ENCODE measurements at places on chromosomes 12 and 14. TPM values are rescaled to one million over a fixed set of nuclear protein-coding genes. Genes with fewer than 3 reads are reported as not detected.

Gene SERPINA3
- polyA plus RNA-seq, result 78.2 TPM

Gene LMO3
- 34.2 TPM for polyA plus RNA-seq

Gene GDF11
- 10.2 TPM for polyA plus RNA-seq

Gene GOLGA3
- polyA plus RNA-seq, result 13.2 TPM

Gene NKX2-1
- not detected for polyA plus RNA-seq

Gene IRAK3
- 17.0 TPM for polyA plus RNA-seq

Gene DNAH10
- 0.26 TPM for polyA plus RNA-seq

Gene KLRG1
- 0.87 TPM for polyA plus RNA-seq

Gene RILPL2
- 7.8 TPM for polyA plus RNA-seq

Gene CLEC2B
- 12.8 TPM for polyA plus RNA-seq

All from adipose tissue (tissue), 3 donors.